ENCODE measurements at places on chromosomes 5 and 9.

DNA sequence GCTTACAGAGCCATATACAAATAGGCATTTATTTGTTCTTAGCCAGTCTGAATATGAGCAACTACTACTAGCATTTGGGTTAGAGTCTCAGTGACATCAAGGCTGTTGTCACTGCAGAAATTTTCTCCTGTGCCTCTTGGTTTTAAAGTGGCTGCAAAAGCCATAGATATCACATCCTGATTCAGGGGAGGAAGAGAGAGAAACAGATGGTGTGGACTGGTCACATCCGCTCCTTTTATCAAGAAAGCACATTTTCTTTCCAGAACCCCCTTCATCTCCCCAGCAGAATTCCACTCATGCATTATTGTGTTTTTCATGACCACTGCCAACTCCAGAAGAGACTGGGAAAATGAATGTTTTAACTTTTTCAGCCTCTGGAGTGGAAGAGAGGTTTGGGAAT, 69.8 kb downstream of the PTTG1 start:
- no peak for DNase-seq

DNA sequence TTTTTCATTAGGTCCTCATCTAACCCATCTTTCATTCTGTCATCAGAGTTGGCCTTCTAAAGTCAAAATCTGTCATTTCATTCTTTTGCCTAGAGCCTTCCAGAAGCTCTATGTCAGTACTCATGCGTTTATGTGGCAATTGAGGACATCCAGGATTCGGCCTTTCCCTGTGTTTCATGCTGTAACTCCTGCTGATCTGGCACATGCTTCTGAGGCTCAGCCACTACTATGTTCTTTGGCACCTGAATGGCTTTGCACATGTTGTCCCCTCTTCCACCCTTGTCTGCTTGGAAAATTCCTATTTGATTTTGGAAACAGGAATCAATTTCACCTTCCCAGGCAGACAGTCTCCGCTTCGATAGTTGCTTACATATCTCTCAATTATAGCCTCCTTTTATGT, 84.9 kb downstream of the GDNF start:
- peak; percentile 36 for DNase-seq

DNA sequence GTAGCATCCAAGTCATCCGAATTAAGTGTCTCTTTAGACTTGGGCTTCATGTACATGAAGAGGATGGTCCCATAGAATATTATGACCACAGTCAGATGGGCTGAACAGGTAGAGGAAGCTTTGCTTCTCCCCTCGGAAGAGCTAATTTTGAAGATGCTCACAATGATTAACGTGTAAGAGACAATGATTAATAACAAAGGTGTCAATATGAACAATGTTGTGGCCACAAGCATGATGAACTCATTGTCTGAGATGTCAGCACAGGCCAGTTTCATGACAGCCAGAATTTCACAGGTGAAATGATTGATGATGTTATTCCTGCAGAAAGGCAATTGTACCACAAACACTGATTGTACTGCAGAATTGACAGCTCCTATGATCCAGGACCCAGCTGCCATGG, 626 bp downstream of the OR13C2 start:
- no peak for DNase-seq

GRCh38 chr5:176535101-176535663, 2.0 kb downstream of the RNF44 start:
- DNase-seq: no peak

- no peak for DNase-seq
Measured at GRCh38 chr5:35149041-35149440, 81.2 kb downstream of the PRLR start.

DNA sequence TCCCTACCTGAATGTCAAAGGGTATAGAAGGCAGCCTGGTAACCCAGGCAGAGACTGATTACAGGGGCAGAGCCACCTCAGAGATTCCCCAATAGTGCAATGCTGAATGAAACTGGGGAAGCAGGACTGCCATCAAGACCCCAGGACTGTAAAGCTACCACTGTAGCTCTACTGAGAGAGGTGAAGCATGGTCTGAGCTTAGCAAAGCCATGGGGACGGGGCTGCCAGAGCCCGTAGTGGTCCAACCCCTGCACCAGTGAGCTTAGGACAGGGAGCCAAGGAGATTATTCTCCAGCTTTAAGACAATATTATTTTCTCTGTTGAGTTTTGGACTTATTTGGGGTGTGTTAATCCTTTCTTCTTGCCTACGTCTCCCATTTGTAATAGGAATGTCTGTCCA, 679.3 kb upstream of the GRAMD2B start:
- no peak for DNase-seq

- no peak for DNase-seq
Measured at GRCh38 chr5:10876006-10876744, 115.1 kb upstream of the DAP start.

Data from NCI-H446 (cell line).